NCI-H2171 (cell line): ENCODE measurements at places on chromosomes 1 and 21.

DNA sequence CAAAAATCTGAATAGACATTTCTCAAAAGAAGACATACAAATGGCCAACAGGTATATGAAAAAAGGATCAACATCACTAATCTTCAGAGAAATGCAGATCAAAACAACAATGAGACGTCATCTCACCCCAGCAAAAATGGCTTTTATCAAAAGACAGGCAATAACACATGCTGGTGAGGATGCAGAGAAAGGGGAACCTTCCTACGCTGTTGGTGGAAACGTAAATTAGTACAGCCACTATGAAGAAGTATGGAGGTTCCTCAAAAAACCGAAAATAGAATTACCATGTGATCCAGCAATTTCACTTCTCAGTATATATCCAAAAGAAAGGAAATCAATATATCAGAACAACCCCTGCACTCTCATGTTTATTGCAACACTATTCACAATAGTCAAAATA lies 65.1 kb upstream of the ATP1B1 start:
- DNase-seq: no peak

- DNase-seq: no peak
Observed at GRCh38 chr1:113868387-113869083, 3.0 kb downstream of the PTPN22 start.

- DNase-seq: peak; percentile 36
Observed at GRCh38 chr1:60281360-60281932, 207.9 kb upstream of the C1orf87 start.

DNA sequence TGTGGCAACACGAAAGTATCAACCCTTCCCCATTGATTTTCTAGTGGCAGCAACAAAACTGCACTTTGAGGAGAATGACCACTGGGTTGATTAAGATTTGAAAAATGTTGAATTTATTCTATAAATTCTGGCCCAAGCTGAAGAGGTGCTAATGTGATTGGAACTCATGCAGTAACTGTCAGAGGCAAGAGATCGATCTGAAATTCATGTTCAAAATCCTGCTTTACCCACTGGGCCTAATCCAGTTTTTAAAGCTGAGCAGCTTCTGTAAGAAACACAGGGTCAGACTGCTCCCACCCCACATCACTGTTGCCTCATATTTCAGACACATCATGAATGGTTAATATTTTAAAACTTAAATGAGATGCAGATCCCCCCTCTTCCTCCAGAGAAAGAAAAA lies 617.5 kb upstream of the BEND5 start:
- DNase-seq: no peak

- DNase-seq: no peak
Observed at GRCh38 chr1:35691080-35691479, 27.6 kb downstream of the C1orf216 start.

GRCh38 chr21:38469642-38470041 lies 28.6 kb downstream of the ERG start:
- no peak for DNase-seq

GRCh38 chr1:232390590-232390989 lies 239.3 kb downstream of the SIPA1L2 start:
- no peak for DNase-seq

GRCh38 chr1:234683861-234684632 lies 74.1 kb upstream of the IRF2BP2 start:
- no peak for DNase-seq

DNA sequence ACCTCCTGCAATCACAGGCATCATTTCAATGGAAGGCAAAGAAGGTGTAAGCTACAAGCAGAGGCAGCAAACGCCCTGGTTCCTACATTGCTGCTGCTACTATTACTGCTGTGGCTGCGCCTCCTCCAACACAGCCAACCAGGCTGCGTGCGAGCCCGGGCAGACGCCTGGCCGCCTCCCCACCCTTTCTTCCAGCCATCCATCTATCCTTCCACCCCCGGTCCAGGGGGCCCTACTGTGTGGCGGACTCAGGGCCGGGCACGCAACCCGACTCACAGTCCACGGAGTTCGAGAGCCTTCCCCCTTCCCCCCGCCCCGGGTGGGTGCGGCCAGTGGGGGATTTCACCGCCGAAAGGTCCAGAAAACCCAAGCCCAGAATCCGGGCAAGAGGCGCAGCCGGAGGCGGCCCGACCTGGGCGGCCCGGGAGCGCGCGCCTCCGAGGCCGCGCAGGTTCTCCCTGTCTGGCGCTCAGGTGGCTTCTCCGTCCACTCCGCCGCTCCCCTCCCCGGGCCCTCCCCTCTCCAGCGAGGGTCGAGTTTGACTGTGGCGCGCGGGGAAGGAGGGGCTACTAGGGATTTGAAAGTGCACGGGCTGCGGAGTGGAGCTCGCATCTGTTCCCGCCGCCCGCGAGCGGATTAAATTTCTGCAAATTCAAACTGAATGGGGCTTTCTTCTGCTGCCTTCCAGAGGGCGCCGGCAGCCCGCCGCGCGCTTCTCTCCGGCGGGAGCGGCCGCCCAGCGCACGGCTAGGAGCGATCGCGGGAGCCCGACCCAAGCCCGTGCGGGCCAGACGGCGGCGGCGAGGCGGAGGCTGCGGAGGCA lies at the start of gene HUNK:
TSS of gene HUNK (plus strand) at position 569 of the 823 bp plus-strand sequence. CDS start 655 bp downstream, outside the sequence.
- DNase-seq: peak; percentile 85
